ENCODE measurements at places on chromosomes 2 and 18.

DNA sequence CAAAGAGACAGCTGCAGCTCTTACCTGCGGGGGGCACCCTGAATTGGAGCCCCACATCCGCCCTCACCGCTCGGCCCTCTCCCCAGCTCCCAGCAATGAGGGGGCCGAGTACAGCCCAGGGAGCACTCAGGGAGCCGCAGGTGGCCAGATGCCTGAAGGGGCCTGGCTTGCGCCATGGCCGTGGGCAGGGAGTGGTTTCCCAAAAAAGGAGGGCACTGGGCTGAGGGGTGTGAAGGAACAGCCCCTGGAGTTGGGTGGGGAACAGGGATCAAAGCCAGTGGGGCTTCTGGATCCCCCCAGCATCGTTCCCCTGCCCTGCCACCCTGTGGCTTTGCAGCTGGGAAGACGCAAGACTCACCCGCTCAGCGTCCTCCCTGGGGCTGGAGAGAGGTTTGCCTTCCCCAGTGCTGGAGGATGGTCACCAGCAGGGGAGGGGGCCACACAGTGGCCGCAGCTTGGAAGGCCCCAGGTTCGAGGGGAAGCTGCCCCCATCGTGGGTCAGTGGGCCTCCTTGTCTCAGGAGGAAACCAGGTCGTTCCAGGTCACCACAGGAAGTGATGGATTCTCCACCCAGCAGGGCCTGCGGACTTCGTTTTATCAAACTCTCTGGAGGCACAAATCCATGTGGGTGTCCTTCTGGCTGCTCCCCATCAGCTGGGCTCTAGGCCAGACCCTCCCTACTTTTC lies 68.2 kb upstream of the HPCAL1 start:
- DNase-seq = no peak

GRCh38 chr2:16860627-16861026 lies 195.0 kb upstream of the CYRIA start:
- peak; percentile 46 for DNase-seq

DNA sequence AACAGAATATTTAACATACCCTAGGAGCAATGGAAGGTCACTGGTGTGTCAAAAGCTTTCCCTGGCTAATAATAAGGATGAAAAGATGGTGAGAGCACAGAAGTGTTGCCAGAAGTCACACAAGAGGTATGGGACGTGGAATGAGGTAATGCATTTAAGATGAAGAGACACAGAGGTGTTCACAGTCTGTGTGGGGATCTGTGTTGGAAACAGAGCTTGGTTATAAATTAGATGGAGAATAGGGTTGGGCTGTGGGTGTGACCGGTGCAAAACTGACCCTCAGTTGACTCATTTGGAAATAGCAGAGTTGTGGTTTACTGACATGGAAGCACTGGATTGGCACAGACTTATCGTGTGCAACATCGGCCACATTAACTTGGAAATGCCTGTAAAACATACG lies 372.5 kb downstream of the SATB2 start:
- no peak for DNase-seq

DNA sequence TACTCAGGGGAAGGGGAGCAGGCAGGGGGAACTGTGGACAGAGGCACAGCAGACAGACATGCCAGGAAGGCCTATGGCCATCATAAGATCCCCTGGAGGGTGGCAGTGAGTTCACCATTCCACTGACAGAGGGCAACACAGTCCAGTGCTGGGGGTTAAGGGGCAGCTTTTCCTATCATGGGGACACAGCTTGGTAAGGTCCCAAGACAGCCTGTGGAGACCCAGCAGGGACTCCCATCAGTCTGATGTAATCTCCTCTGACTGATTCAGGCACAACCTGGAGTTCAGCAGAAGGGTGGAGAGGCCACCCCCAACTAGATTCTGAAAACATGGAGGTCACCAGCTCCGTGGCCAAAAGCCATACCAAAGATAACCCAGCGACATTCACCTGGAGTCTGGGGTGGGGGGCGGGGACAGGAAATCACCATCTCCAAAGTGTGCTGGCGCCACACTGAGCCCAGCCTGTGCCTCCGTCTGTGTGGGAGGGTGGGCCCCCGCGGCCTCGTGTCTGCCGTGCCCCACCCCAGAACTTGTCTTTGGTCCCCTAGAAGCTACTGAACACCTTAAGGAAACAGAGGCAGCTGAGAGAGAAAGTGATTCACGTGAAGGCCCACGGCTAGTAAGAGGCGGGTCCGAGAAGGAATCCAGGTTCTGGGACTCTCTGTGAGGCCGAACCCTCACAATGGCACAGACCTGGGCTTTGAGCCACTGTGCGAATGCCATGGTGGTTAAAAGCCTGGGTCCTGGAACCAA lies 28.6 kb downstream of the DNMT3A start:
- no peak for DNase-seq

- no peak for DNase-seq
These were observed 1964.5 kb upstream of the PIK3C3 start for GRCh38 chr18:39990540-39990939.

GRCh38 chr2:219073413-219074129 lies 12.8 kb upstream of the IHH start:
- peak; percentile 41 for DNase-seq

DNA sequence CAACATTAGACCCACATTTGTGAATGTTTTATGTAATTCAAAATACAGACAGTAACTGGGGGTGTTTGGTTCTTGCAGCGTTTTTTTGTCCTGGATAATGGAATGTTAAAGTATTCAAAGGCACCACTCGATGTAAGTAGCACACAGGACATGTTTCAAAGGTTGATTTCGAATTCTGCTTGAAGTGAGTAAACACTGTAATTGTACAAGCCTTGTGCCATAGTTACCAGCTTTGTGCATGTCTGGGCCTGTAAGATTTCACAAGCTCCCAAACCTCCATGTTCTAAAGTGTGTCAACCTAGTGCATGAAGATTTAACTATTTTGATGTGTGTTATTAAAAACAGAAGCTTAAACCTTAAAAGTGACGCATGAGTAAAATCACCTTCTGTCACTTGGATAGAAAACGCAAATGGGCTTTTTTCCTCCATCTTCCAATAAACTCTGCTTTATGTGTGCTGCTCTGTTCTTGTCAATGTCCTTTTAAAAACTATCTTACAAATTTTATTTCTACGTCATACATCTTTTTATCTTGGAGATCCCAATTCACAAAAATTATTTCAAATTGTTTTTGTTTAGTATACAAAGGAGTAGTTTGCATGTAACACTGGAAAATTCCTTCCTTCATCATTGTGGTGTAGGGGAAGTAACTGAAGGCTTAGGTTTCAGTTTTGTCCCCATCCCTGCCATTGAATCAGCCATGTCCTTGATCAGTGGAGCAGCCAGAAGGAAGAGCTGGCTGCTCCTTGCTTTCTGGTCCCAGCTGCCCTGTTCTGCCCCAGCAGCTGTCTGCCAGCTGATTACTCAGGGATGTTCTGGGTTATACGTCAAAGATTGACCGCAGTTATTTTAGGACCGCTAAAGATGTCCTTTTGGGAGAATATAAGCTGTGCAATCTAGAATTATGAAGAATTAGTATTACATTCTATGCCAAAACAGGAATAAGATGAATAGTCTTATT lies 119.2 kb downstream of the PRKRA start:
- no peak for DNase-seq

DNA sequence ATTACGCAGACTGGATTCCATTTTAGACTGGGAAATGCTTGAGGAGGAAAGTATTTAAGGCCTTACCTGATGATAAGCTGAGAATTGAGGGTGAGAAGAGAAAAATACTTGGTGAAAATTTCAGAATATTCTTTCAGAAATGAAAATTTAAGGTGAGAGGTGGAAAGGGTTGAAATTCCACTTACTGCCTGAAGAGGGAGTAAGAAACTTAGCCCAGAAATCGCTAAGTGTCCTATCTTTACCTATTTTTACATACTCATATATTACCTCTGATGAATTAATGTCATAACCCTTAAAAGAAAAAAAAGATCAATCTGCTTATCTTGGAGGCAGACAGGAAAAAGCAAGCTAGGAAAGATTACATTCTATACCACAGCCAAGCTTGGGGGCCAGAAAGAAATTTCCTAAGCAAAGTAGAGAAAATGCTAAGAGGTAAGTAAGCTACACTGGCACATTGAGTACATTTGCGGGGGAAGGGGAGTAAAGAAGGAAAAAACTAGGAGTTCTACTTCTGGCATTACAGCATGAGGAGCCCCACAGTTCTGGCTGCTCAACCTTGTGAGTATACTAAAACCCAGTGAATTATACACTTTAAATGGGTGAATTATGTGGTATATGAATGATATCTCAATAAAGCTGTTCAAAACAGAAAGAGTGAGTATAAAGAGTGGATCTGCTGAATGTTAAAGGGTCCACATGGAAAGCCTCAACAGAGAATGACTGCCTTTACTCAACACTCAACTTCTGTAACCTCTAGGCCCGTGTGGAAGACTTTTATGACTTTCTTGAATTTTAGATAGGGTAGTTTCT lies 33.8 kb downstream of the SMC6 start:
- no peak for DNase-seq

DNA sequence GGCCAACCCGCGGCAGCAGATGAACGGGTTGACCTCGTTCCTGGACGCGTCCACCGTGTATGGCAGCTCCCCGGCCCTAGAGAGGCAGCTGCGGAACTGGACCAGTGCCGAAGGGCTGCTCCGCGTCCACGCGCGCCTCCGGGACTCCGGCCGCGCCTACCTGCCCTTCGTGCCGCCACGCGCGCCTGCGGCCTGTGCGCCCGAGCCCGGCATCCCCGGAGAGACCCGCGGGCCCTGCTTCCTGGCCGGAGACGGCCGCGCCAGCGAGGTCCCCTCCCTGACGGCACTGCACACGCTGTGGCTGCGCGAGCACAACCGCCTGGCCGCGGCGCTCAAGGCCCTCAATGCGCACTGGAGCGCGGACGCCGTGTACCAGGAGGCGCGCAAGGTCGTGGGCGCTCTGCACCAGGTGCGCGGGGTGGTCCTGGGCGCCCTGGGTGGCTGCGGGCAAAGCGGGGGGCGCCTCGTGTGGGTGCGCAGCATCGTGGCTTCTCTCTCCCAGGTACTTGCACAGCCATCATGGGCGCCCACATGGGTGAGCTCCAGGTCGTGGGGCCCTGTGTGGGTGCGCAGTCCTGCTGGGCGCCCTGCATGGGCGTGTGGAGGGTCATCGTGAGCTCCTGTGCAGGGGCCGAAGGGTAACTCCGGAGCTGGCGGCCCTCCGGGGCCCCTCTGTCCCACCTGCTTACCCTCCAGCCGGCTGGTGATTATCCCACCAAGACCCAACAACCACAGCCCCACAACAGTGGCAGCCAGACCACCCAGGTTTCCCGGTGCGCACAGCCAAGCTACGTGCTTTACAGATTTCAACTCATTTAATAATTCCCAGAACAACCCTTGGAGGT lies 64.2 kb downstream of the TPO start:
- no peak for DNase-seq

DNA sequence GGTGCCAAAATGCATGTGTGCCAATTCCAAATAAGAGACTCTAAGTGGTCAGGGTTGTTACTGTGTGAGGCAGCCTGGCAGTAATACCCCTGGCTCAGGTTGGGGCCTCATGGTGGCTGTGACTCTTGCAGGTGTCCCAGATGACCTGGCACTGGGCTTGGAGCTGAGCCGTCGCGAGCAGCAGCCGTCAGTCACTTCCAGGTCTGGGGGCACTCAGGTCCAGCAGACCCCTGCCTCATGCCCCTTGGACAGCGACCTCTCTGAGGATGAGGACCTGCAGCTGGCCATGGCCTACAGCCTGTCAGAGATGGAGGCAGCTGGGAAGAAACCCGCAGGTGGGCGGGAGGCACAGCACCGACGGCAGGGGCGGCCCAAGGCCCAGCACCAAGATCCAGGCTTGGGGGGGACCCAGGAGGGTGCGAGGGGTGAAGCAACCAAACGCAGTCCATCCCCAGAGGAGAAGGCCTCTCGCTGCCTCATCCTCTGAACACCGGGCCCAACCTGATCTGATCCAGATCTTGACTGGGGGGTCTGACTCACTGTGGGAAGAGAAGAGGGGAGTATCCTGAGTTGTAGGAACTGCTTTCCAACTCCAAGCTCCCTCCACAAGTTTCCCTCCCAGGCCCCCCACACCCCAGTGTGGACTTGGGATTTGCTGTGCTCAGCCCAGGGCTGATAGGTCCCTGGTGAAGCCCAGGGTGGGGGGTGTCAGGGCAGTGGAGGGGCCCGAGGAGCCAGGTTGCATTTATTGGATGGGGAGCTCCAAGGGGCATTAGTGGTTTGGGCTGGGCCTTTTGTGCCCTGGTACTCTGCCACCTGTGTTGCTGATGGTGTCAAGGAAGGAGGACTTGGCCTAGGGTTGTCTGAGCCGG lies 5.6 kb downstream of the DNAJB2 start:
- no peak for DNase-seq

DNA sequence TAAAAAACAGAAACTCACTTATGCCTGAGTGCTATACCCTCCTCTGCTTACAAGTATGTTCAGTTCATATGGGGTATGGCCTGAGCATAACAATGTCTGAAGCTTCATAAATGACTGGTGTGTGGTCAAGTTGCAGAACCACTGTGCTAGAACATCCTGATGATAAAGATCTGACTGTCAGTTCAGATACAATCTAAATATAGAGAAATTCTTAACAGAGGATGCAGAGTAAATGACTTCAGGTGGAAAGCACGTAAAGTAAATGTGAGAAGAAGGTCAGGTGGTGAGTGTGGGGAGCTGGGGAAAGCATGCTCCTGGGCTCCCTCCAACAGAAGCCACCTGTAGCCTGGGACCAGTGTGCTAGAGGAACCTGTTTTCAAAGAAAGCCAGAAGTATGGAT lies 926.2 kb downstream of the TSN start:
- DNase-seq = no peak

DNA sequence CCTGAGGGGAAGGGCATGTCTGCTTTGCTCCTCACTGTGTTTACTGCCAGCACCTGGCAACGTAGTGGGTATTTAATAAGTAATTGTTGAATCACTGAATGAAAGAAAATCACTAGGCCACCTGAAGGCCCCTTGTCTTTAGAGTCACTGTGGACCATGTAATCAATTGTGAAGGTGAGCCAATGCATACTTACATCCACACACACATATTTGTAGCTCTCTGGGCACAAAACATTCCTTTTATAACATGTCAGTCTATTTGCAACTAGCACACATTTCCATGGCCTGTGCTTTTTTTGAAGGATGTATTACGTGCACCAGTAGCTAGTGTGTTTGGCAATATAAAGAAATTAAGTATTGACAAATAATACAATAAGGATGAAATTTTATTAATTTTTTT lies 11.2 kb downstream of the ATP8B1 start:
- DNase-seq = no peak

GRCh38 chr2:216362730-216363129 lies 9.6 kb downstream of the MARCHF4 start:
- DNase-seq = peak; percentile 66

GRCh38 chr18:74905247-74905646 lies 303.7 kb downstream of the PTGR3 start:
- no peak for DNase-seq
